Activated CD4-positive, alpha-beta T cell treated with anti-CD3 and anti-CD28 coated beads, Interleukin-2, amount 10 ng/mL, durations not matched to agents 24 days and 14 days (primary cell): ENCODE measurements at places on chromosomes 5 and 9. TPM values are rescaled to one million over a fixed set of nuclear protein-coding genes. Genes with fewer than 3 reads are reported as not detected.

- DNase-seq, result no peak
Observed at GRCh38 chr5:167785901-167786300, 505.5 kb upstream of the WWC1 start.

- no peak for DNase-seq
Observed at GRCh38 chr5:10521466-10522223, 42.2 kb upstream of the ANKRD33B start.

- no peak for DNase-seq
Observed at GRCh38 chr5:171857489-171857876, 71.9 kb downstream of the SMIM23 start.

DNA sequence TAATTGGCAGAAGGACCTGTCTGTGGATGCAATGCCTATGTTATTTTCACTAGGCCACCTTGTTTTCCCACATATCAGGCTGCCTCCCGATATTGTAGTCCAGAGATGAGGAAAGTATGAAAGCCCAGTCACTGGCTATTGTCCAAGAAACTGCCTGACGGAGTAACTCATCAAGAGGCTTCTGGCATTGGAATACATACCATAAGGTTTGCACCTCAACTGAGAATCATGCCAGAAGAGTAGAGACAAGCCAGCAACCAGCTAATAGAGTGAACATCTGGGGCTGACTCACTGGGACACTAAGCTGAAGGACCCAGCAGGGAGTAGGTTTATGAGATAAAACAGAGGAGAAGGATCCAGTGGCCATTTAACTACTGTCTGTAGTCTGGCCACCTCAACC is 137.2 kb upstream of the FST start:
- no peak for DNase-seq

- DNase-seq, result peak; percentile 12
Observed at GRCh38 chr5:65068410-65068809, 299.7 kb downstream of the CWC27 start.

GRCh38 chr9:121889990-121890563 is 203.0 kb downstream of the TTLL11 start:
- DNase-seq, result no peak

DNA sequence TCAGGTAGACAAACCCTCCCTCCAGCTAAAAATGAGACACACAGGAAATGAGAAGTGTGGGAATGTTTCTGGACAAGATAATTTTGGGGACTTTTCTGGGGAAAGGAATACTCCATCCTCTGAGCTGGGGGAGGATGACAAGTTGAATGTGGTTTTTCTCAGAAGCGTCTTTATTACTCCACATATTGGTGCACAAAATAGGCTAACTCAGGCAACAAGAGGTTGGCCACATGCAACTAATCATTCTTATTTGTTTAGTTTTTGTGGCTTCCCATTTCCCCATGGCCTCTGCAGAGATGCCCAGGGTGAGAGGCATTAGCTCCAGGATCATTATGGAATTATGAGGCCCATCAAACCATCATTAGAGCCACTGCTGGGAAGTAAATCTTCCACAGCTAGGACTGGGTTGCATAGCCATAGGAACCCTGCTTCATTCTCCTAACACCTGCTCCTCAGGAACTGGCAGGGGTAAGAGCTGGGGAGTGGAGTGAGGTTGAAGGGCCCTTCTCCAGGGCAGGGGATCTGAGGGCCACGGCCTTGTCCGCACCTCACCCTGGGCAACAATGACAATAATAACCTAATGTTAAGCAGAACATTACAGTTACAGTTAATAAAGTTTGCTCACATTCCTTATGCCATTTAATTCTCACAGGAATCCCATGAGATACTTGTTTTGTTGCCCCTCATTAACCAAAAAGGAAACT is 9.3 kb upstream of the SIL1 start:
- no peak for DNase-seq

DNA sequence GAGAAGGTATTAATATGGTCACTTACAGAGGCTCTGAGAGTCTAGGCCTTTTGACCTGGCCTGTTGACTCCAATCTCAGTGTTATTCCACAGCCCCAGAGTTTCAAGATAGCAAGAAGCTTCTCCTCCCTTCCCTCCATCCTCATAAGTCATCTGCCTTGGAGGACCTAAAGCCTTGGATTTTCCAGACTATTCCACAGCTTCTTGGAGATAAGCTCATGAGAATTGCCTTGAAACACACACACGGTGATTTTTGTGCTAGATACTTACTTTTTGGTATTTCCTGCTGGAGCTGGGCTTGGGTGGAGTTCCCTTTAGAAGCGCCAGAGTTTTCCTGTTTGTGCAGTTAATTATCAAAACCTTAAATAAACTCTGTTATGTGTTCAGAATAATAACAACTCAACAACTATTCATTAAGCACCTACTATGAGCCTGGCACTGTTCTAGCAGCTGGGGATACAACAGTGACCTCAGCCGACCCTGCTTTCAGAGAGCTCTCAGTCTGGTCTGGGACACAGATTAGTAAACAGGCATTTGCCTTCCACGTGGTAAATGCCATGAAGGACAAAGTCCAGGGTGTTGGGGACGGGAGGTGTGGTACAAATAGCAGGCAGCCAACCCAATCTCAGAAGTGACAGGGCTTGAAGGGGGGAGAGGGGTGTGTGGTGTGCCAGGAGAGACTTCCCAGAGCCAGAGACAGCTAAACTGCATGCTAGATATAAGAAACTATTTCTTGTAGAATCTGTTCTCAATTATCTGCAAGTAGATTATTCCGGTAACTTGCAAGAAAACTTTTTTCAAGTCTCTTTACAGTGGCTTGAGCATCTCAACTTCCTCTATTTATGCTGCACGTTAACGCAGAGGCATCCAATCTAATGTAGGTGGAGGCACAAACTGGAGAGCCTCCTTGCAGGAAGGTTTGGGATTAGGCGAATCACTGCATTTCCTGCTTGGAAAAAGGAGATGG is 55.9 kb upstream of the KLF9 start:
- no peak for DNase-seq

- no peak for DNase-seq
Observed at GRCh38 chr9:36218011-36218410, 27.3 kb downstream of the CLTA start.

DNA sequence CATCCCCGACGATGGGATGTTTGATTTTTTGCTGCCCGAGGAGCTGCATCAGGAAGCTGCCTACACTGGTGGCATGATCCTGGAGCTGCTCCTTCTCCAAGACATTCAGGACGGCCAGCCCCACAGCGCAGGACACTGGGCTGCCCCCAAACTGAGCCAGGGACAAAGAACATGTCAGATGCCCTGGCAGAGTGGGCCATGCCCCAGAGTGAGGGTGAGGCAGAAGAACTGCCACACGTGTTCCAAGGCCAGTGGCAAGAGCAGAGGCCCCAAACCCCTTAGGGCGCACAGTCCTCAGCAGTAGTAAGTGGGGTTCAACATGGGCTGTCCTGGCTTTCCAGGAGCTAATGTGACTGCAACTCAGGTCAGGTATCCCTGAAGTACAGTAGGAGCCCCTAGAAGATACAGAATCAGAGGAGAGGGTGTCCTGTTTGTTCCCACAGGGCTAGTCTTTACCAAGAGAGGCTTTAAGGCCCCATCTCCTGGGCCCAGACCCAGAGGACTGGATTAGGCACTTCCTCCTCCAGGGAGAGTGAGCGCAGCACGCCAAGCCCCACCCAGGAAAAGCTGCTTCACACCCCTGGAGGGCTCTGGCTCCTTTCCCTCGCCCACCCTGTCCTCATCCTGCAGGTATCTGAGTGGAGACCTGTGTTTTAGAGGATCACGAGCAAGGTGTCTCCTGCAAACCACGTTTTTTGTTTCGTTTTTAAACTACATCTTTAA is 11.1 kb downstream of the HNRNPAB start:
- DNase-seq, result no peak

DNA sequence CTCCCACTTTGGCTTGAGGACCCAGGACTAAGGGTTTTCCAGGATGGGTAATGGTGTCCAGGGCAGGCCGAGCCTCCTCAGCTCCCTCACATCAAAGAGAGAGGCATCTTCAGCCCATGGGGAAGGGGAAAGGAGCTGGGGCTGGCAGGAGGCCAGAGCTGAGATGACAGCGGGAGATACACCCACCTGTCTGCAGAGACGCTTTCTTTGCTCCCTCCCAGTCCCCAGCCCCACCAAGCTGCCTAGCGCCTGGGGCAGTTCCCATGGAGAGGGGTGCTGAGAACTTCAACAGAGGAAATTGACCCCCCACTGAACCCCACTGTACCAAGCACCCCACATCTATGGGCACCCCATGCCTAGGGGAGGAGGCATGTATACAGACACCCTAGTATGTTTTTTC is 10.6 kb downstream of the PCDH1 start:
- DNase-seq, result no peak

- DNase-seq, result no peak
Observed at GRCh38 chr9:15289603-15290002, 17.4 kb downstream of the TTC39B start.

DNA sequence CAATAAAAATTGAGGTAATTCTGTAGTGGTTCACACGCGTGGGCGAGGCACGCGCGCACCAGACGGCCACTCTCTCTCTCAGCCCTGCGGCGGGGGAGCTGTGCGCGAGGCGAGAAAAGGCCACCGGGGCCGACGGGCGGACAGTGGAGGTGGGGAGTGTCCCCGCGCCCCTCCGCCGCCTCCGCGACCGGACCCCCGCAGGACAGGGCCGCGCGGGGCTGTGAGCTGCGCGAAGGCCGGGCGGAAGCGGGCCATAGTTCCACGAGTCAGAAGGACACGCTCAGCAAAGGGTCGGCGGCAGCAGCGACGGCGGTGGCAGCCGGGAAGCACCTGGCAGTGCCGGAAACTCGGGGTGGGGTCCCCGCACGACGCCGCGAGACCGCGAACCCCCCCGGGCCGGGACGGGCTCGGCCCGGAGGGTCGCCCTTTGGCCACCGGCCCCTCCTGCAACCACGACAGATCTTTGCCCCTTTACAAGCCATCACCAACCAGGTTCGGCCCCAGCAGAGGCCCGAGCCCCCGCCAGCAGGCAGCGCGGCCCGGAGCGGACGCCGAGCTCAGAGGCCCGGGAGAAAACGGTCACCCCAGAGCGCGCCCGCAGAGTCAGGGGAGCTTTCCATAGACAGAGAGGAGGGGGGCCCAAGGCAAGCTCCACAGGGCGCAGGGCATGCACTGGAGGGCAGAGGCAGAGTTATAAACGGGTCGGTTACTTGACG is 60.9 kb downstream of the ZNF354C start:
- DNase-seq, result no peak

The FAM81B gene
- not detected in 2 replicates for total RNA-seq

The RASGEF1C gene
- not detected in 2 replicates for total RNA-seq

The PARP8 gene
- total RNA-seq, result 20.9 and 22.5 TPM in 2 replicates

The EIF4E1B gene
- not detected in 2 replicates for total RNA-seq
